Cardiac muscle cell (in vitro differentiated cells and primary cell): ENCODE measurements at places on chromosomes 2 and 18. TPM values are rescaled to one million over a fixed set of nuclear protein-coding genes. Genes with fewer than 3 reads are reported as not detected.
A peak's percentile ranks its signal among the peaks of the same experiment; 100 is the strongest.

- H3K27ac ChIP-seq: no peak overlapping the region
- H3K4me1 ChIP-seq: no peaks in the 10 kb centered on the region
- H3K27me3 ChIP-seq: no peaks in the 10 kb centered on the region
- DNase-seq: no peak
- H3K36me3 ChIP-seq: peaks cover 27% of the 10 kb centered on the region
- no peak overlapping the region for H3K4me3 ChIP-seq
These were observed 35.0 kb upstream of the CYP27C1 start for GRCh38 chr2:127255146-127255545.

- no peaks in the 10 kb centered on the region for H3K36me3 ChIP-seq
- H3K27ac ChIP-seq: no peak overlapping the region
- H3K4me3 ChIP-seq: no peak overlapping the region
- no peaks in the 10 kb centered on the region for H3K4me1 ChIP-seq
- no peak for DNase-seq
- H3K27me3 ChIP-seq: no peaks in the 10 kb centered on the region
These were observed 76.1 kb upstream of the CAVIN2 start for GRCh38 chr2:191922736-191923651.

GRCh38 chr2:174611006-174611405, 13.4 kb upstream of the WIPF1 start:
- H3K36me3 ChIP-seq: no peaks in the 10 kb centered on the region
- no peaks in the 10 kb centered on the region for H3K27me3 ChIP-seq
- H3K27ac ChIP-seq: no peak overlapping the region
- H3K4me3 ChIP-seq: no peak overlapping the region

- no peak overlapping the region for H3K27ac ChIP-seq
- peaks cover 5% of the 10 kb centered on the region for H3K4me1 ChIP-seq
- H3K27me3 ChIP-seq: no peaks in the 10 kb centered on the region
- H3K4me3 ChIP-seq: no peak overlapping the region
- DNase-seq: peak; percentile 66
These were observed 35.4 kb upstream of the REEP1 start for GRCh38 chr2:86372641-86373502.

MAB21L4 gene
- total RNA-seq: 0.07 TPM in 1 of 2 replicates, not detected in the other

GRCh38 chr2:127932199-127932876, 46.6 kb upstream of the AMMECR1L start:
- no peak overlapping the region for H3K4me3 ChIP-seq
- no peaks in the 10 kb centered on the region for H3K36me3 ChIP-seq
- H3K27me3 ChIP-seq: no peaks in the 10 kb centered on the region
- DNase-seq: no peak

SNTG2 gene
- total RNA-seq: 0.56 and 0.66 TPM in 2 replicates

ORC2 gene
- total RNA-seq: 8.5 and 14.9 TPM in 2 replicates

DNA sequence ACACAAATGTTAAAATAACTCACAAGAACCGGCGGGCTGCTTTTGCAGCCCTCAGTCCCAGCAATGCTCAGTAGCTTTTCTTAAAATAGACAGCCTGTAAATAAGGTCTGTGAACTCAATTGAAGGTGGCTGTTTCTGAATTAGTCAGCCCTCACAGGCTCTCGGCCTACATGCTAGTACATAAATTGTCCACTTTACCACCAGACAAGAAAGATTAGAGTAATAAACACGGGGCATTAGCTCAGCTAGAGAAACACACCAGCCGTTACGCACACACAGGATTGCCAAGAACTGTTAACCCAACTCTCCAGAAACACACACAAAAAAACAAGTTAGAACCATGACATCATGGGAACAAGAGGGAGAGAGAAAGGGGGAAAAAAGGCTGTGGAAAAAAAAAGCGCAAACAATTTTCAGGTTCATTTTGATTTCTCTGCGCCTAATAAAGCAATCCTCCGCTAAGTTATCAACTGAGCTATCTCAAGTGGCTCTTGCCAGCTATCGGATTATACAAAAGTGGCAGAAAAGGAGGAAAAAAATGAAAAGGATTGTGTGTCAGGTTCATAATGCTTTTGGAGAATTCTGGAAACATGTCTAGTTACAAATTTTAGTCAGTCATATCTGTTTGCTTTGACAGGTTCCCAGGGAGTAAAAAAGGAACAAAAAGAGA, 89.1 kb downstream of the ZEB2 start:
- peaks cover 39% of the 10 kb centered on the region for H3K4me1 ChIP-seq
- no peaks in the 10 kb centered on the region for H3K27me3 ChIP-seq
- no peaks in the 10 kb centered on the region for H3K36me3 ChIP-seq
- no peak overlapping the region for H3K4me3 ChIP-seq

SF3B6 gene
- 88.5 and 133 TPM in 2 replicates for total RNA-seq

DNA sequence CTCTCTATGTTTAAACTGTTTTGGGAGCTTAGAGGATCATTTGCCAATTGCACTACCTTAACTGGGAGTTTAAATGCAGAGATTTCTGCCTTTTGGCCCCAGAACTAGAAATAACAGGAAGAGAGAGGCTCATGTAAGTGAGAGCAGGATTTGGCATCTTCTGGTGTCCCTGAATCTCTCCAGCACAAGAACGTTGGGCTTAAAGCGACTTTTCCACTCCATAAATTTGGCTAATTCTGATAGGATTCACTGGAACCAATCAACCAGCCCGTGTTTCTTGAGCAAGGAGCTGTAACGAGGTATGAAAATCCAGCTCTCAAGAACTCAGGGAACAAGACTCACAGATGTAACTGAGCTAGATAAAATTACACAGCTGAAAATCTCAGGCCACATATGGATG, 181.0 kb downstream of the C1D start:
- no peaks in the 10 kb centered on the region for H3K4me1 ChIP-seq
- H3K4me3 ChIP-seq: no peak overlapping the region
- DNase-seq: no peak
- H3K27ac ChIP-seq: no peak overlapping the region
- no peaks in the 10 kb centered on the region for H3K27me3 ChIP-seq

DNA sequence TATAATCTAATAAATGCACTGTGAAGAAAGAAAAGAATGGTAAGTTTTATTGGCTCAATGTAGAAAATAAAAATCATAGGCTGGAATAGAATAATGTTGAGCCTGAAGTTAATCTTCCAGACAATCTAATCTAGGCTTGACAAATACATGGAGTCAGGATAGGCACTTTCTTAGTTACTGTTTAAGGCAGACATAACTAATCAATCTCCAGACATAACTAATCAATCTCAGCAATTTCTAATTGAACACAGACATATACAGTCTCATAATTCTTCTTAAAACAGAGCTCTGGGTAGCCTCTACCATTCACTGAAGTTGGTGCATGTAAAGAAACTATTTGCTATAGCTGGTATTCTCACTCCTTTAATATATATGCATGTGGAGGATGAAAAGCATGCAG, 150.1 kb upstream of the CTAGE1 start:
- DNase-seq: no peak
- H3K27me3 ChIP-seq: no peaks in the 10 kb centered on the region
- peaks cover 15% of the 10 kb centered on the region for H3K4me1 ChIP-seq
- H3K4me3 ChIP-seq: no peak overlapping the region

- H3K27ac ChIP-seq: no peak overlapping the region
- H3K27me3 ChIP-seq: peaks cover 33% of the 10 kb centered on the region
- H3K36me3 ChIP-seq: no peaks in the 10 kb centered on the region
- H3K4me1 ChIP-seq: peaks cover 9% of the 10 kb centered on the region
These were observed 2.2 kb downstream of the AQP4 start for GRCh38 chr18:26863122-26863879.

DNA sequence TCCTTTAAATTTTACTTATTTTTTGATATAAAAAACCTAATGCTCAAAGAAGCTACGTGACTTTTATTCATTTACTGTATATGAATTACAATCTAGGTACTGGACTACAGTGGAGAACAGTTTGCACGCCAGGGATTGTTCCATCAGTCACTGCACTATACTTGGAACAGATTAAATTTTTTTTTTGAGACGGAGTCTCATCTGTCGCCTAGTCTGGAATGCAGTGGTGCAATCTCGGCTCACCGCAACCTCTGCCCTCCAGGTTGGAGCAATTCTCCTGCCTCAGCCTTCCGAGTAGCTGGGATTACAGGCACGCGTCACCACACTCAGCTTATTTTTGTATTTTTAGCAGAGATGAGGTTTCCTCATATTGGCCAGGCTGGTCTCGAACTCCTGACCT, 330.0 kb upstream of the SLC14A2 start:
- H3K27me3 ChIP-seq: no peaks in the 10 kb centered on the region
- H3K4me3 ChIP-seq: no peak overlapping the region
- H3K27ac ChIP-seq: no peak overlapping the region
- no peak for DNase-seq
- H3K36me3 ChIP-seq: no peaks in the 10 kb centered on the region

GRCh38 chr2:6228251-6228650, 536.1 kb downstream of the SOX11 start:
- no peak overlapping the region for H3K27ac ChIP-seq
- no peaks in the 10 kb centered on the region for H3K27me3 ChIP-seq
- H3K36me3 ChIP-seq: no peaks in the 10 kb centered on the region
- no peak for DNase-seq
- no peaks in the 10 kb centered on the region for H3K4me1 ChIP-seq

PROM2 gene
- total RNA-seq: 2.6 and 16.0 TPM in 2 replicates
